Activated CD4-positive, alpha-beta T cell treated with anti-CD3 and anti-CD28 coated beads, Interleukin-2, amount 10 ng/mL, durations not matched to agents 7 days and 5 days (primary cell): ENCODE measurements at places on chromosomes 6 and 20. TPM values are rescaled to one million over a fixed set of nuclear protein-coding genes. Genes with fewer than 3 reads are reported as not detected.

The ACSS1 gene
- total RNA-seq = 54.1 TPM

DNA sequence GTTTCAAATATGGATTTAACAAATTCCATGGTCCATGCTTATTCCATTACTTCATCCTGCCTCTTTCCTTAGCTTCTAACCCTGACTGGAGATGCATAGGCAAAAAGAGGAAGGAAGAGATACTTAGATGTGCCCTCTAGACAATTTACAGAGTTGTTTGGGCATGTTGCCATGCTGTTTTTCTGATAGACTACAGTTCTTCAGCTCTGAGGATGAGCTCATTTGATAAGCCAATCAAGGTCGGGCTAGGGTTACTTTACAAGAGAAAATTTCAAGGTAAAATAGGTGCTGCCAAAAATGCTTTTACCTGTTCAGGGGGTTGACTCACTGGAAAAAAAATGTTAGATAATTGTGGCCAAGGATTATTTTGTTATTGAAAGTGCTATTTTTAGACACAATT, 5.9 kb downstream of the HCRTR2 start:
- no peak for DNase-seq
- H3K4me3 ChIP-seq = no peak overlapping the region
- H3K4me1 ChIP-seq = no peaks in the 10 kb centered on the region
- H3K27me3 ChIP-seq = no peaks in the 10 kb centered on the region

The LAMA2 gene
- 0.05 TPM for total RNA-seq

The OPRL1 gene
- total RNA-seq = 1.6 TPM

DNA sequence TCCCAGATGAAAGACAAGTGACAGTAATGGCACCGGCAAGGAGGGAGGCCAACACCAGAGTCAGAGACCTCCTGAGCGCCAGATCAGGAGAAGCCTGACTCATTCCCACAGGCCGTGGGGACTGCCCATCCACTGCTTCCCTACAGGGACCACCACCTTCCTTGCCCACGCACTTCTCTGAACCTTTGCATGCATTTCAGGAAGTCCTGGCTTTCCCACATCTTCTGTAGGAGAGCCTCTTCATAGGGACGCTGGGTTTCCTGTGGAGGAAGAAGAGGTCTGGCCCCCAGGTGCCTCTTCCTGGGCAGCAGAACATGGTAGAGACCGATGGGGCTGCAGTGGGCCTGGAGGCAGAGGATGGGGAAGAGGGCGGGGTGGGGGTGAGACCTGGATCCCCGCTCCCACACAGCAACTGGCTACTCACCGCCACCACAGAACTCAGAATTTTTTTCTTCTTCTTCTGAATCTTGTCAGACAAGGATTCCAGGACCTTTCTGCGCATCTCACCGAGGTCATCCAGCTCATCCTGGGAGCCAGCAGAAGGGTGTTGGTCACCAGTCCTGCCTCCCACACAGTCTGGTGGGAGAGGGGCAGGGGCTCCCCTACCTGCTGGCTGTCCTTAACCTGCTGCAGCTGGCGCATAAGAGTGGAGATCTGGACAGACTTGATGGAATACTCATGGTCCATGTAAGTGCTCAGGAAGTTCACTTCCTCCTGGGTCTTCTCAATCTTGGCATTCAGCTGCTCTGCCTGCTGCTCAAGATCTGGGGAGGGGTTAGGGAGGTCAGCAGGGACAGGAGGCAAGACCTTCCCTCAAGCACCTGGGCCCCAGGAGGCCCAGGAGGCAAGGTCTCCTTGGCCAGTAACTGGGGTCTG, 13.7 kb downstream of the C20orf96 start:
- H3K4me1 ChIP-seq = no peaks in the 10 kb centered on the region
- no peak overlapping the region for H3K27ac ChIP-seq
- peaks cover 8% of the 10 kb centered on the region for H3K36me3 ChIP-seq
- no peak overlapping the region for H3K4me3 ChIP-seq
- no peak for DNase-seq
- no peaks in the 10 kb centered on the region for H3K27me3 ChIP-seq

DNA sequence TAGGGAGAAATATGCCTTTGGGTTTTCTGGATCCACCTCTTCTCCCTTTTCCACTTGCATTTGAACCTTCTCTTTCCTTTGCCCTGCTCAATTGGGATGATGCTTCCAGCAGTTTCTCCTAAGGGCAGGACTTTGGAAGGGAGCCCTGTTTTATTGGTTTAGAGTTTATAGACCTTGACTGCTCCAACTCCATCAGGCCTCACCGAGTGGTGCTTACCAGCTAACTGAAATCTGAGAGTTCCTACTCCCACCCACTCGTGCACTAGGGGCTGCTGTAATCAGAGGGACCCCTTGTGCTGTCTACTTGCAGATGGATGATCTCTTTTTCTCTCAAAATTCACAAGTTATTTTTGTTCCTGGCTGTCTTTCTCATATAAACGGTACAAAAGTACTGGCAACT, 121.3 kb upstream of the SLC22A16 start:
- H3K27me3 ChIP-seq = no peaks in the 10 kb centered on the region
- H3K36me3 ChIP-seq = no peaks in the 10 kb centered on the region
- no peak for DNase-seq
- H3K4me1 ChIP-seq = no peaks in the 10 kb centered on the region

DNA sequence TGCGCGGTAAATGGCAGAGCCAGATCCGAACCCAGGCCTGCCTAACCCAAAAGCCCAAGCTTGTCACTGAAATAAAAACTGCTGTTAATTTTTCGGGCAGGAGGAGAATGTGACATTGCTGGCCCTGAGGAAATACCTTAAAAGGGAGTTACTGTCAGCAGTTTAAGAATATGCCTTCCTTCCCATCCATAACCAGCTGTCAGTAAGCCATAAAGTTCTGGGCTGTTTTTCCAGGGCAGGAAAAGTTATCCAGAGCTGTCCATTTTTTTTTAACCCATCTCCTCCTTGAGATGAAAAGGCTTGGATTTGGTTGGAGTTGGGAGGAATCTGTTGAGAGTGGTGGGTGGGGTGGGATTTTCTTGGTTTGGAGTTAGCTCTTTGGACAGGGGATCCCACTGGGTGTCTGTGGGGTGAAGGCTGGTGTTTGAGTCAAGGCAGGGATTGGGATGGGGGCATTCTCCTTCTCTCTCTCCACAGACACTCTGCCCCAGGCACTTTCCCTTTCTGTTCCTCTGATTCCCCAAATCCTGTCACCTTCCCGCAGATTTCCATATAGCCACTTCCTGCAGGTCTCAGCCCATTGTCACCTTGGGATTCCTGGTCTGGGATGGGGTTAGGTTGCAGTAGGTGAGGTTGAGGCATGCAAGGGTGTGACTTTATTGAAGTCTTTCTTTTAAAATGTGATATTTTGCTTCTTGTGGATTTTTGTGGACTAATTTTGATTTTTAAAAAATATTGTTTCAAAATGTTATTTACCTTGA, 4.3 kb upstream of the KCNG1 start:
- H3K36me3 ChIP-seq = no peaks in the 10 kb centered on the region
- H3K4me1 ChIP-seq = peaks cover 2% of the 10 kb centered on the region
- peaks cover 65% of the 10 kb centered on the region for H3K27me3 ChIP-seq
- DNase-seq = no peak

GRCh38 chr20:36866681-36867495, 9.1 kb upstream of the TLDC2 start:
- H3K27me3 ChIP-seq = peaks cover 27% of the 10 kb centered on the region
- no peaks in the 10 kb centered on the region for H3K36me3 ChIP-seq
- peaks cover 10% of the 10 kb centered on the region for H3K4me1 ChIP-seq

GRCh38 chr20:53750827-53751619, 157.4 kb upstream of the ZNF217 start:
- DNase-seq = peak; percentile 68
- H3K27me3 ChIP-seq = no peaks in the 10 kb centered on the region
- peaks cover 78% of the 10 kb centered on the region for H3K4me1 ChIP-seq
- H3K4me3 ChIP-seq = peak overlapping the region; percentile 45
- peaks cover 5% of the 10 kb centered on the region for H3K36me3 ChIP-seq

DNA sequence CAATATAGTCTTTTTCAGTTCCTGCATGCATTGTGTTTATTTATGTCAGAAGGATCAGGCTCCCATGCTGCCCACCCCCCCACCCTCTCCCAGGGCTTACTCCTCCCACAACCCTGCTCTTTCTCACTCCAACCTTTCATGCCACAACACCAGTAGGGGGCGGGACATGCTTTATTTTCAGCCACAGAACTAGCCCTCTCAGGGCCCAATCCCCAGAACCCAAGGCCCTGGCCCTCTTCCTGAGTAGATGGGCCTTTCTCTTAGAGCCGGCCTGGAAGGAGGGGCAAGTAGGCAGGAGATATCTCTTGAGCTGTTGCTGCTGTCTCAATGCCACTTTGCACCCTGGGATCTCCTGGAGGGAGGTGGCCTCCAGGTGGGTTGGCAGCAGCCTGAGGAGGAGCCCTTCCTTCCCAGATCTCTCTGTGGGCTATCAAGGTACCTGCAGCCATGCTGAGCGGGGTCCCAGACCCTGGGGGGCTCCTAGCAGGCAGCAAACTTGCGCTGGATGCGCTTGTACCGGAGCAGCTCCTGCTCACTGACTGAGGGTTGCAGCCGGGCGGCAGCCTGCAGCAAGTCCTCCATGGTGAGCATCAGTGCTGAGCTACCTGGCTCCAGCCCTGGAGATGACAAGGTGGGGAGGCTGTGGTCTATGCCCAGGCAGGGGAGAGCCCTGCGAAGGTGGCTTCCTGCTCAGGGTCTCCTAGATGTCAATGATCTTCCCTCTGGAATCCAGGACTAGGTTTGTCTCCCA, 3.5 kb downstream of the GNMT start:
- no peak overlapping the region for H3K4me3 ChIP-seq
- H3K27me3 ChIP-seq = peaks cover 4% of the 10 kb centered on the region
- peak overlapping the region; percentile 31 for H3K27ac ChIP-seq
- DNase-seq = peak; percentile 55
- peaks cover 10% of the 10 kb centered on the region for H3K4me1 ChIP-seq

The PLCB4 gene
- not detected for total RNA-seq

The NPEPL1 gene
- 30.7 TPM for total RNA-seq

GRCh38 chr20:61917474-61918145, 148.1 kb downstream of the TAF4 start:
- no peak for DNase-seq
- no peaks in the 10 kb centered on the region for H3K36me3 ChIP-seq
- H3K4me1 ChIP-seq = peaks cover 7% of the 10 kb centered on the region
- H3K27ac ChIP-seq = no peak overlapping the region

DNA sequence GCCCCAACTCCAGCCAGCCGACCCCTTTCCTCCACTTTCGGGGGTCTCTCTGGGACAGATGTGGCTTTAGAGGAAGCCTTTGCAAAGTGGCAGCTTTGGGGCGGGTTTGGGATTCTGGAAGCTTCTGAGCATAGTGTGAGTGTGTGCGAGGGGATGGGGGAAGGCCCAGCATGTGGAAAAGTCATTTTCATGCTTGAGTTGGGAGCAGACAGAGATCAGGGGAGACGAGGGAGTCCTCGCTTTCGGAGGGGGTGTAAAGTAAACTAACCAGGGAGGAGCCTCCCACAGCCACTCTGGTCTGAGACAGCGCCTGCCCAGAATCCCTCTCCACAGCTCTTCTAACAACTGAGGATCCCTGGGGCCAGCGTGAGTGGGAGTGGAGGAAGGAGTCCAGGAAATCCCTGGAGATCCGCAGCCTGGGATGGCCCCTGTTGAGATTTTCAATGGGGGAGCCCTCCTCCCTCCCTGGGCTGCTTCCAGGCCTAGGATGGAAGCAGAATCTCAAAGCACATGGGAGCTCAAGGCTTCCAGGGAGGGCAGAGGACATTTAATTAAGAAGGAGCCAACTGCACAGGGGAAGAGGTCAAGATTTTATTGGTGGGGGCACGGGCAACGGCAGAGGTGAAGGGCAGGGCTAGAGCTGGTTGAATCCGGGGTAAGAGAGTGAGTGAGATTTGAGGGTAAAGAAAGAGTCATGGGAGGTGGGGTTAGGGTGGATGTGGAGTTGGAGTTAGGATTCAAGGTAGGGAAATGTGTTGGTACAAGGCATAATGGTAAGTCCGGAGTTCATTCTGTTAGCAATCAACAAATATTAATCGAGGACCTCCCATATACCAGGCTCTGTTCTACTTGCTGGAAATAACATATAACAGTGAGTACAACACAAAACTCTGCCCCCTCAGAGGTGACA, 102.3 kb upstream of the FOXP4 start:
- H3K4me1 ChIP-seq = peaks cover 38% of the 10 kb centered on the region
- peaks cover 39% of the 10 kb centered on the region for H3K27me3 ChIP-seq
- H3K4me3 ChIP-seq = no peak overlapping the region
- no peak overlapping the region for H3K27ac ChIP-seq
- DNase-seq = no peak
- peaks cover 5% of the 10 kb centered on the region for H3K36me3 ChIP-seq

- no peak for DNase-seq
- H3K36me3 ChIP-seq = peaks cover 7% of the 10 kb centered on the region
- peaks cover 73% of the 10 kb centered on the region for H3K4me1 ChIP-seq
- H3K27ac ChIP-seq = peak overlapping the region; percentile 28
- H3K27me3 ChIP-seq = no peaks in the 10 kb centered on the region
Measured at GRCh38 chr6:7143476-7143974, 35.8 kb downstream of the RREB1 start.

DNA sequence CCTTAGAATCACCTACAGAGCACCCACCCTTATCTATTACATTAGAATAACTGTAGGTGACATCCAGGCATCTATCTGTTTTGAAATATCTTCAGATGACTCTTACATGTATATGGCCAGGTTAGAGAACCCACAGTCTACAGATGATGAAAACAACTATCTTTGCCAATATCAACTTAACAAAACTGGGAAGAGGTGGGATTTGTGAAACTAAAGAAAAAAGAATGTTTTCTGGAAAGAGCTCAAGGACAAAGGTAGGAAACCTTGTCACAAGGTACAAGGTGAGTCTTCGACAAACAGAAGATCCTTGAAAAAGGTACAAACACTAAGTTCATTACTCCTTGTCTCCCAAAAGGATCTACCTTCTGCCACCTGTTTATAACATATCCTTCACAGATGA, 47.0 kb upstream of the DST start:
- no peak for DNase-seq
- H3K4me1 ChIP-seq = no peaks in the 10 kb centered on the region
- H3K36me3 ChIP-seq = no peaks in the 10 kb centered on the region

The TMEM151B gene
- total RNA-seq = not detected

DNA sequence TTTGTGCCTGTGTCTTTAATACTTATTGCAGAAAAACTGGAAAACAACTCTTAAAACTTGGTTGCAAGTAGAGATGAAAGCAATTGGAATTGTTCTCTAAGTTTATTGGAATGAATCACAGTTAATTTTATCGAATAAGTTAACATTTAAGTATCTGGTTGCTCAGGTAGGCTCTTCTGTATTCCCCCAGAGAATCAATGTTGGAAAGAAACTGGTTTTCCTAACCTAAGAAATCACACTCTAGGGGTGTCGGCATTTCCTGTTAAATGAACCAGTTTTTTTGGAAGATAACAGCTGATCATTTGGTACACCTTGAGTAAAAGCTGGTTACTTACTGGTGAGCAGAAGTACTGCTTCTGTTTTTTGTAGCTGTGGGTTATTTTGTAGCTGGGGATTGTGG, 5.2 kb downstream of the TFAP2C start:
- DNase-seq = no peak
- H3K27me3 ChIP-seq = peaks cover 71% of the 10 kb centered on the region
- peaks cover 6% of the 10 kb centered on the region for H3K4me1 ChIP-seq
- no peak overlapping the region for H3K4me3 ChIP-seq
